Heart right ventricle (tissue), 16 donors: ENCODE measurements at places on chromosomes 12 and 14. TPM values are rescaled to one million over a fixed set of nuclear protein-coding genes. Genes with fewer than 3 reads are reported as not detected.

OR10P1 gene
- total RNA-seq, result not detected

OTX2 gene
- not detected for total RNA-seq

GRCh38 chr12:1799882-1800400, 20.4 kb upstream of the LRTM2 start:
- no peak for DNase-seq

- no peak for DNase-seq
Measured at GRCh38 chr14:60495946-60496345, 10.1 kb upstream of the C14orf39 start.

- DNase-seq, result no peak
Measured at GRCh38 chr14:71536927-71537772, 395.1 kb upstream of the RGS6 start.

- DNase-seq, result no peak
Measured at GRCh38 chr12:97940629-97941028, 478.0 kb downstream of the RMST start.

- peak; percentile 23 for DNase-seq
Measured at GRCh38 chr12:116426391-116427136, 132.6 kb upstream of the MAP1LC3B2 start.

GRCh38 chr14:102781063-102781462, 3.8 kb downstream of the TRAF3 start:
- no peak for DNase-seq
